Neural crest cell (in vitro differentiated cells): ENCODE measurements at places on chromosomes 3 and 15. TPM values are rescaled to one million over a fixed set of nuclear protein-coding genes. Genes with fewer than 3 reads are reported as not detected.
A peak's percentile ranks its signal among the peaks of the same experiment; 100 is the strongest.

- DNase-seq, result no peak
Measured at GRCh38 chr15:60961541-60962485, 267.3 kb downstream of the RORA start.

- no peak for DNase-seq
Measured at GRCh38 chr15:90287101-90287500, 21.6 kb downstream of the NGRN start.

- no peak for DNase-seq
Measured at GRCh38 chr15:44137750-44138149, 57.3 kb downstream of the FRMD5 start.

DNA sequence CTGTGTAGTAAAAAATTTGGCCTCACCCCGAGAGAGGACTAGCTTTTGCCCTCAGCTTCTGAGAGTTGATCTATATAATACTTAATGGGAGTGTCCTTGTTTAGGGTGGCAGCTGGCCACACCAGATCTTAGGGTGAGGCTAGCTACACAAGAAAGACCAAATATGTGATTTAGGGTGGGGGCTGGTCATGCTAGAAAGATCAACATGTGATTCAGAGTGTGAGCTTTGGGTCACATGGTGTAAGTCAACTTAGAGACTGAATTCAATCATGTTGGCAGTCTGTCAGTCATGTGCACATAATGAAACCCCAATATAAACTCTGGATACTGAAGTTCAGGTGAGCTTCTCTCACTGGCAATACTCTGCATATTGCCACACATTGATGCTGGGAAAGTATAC, 120.7 kb upstream of the DAZL start:
- no peak for DNase-seq

DNA sequence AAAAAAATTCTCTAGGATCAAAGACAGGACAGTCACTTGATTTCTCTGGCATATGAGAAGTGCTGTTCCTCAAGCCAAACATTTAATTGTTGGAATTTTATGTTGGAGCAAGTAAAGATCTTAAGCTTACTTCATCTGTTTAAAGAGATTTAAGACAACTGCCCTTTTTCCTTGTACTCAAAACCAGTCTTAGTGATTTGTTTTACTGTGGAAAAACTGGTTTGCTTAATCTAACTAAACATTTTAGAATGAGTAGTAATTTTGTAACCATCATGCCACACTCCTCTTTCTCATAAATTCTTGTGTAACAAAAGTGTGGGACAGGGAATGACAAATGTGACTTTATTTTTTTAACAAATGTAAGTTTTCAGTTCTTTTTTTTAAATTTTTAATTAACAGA, 18.4 kb downstream of the PRKCI start:
- no peak for DNase-seq

- no peak for DNase-seq
Measured at GRCh38 chr15:41865490-41866055, 26.9 kb downstream of the PLA2G4B start.

DNA sequence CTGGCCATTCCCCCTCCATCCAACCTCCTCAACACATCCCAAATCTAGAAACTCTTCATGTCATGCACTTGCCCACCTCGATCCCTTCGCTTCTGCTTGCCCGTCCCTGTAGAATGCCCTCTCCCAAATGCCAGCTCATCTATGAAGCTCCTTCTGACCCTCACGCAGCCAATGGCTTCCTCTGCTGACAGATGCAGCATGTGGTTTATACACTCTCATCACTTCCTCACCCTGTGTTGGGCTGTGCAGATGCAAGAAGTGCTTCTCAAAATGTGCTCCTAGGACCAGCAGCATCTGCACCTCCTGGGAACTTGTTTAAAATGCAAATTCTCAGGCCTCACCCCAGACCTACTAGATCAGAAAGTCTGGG, 51.7 kb downstream of the SEMA5B start:
- DNase-seq, result no peak

GRCh38 chr3:3015185-3016089, 94.7 kb downstream of the IL5RA start:
- peak; percentile 3 for DNase-seq

- no peak for DNase-seq
Measured at GRCh38 chr3:24086617-24087404, 141.7 kb downstream of the NR1D2 start.

LRRC34 gene
- total RNA-seq, result 8.6 and 10.1 TPM in 2 replicates

AHSG gene
- total RNA-seq, result 0.30 TPM in 1 of 2 replicates, not detected in the other

MORC1 gene
- total RNA-seq, result not detected in 2 replicates

IL17RD gene
- total RNA-seq, result 51.9 and 52.1 TPM in 2 replicates

SH2D7 gene
- not detected in 2 replicates for total RNA-seq
